Tibial nerve (tissue), 4 donors: ENCODE measurements at places on chromosomes 3 and 15.
A peak's percentile ranks its signal among the peaks of the same experiment; 100 is the strongest.

- no peak for DNase-seq
These were observed 138.3 kb downstream of the LRIG1 start for GRCh38 chr3:66362541-66362941.

DNA sequence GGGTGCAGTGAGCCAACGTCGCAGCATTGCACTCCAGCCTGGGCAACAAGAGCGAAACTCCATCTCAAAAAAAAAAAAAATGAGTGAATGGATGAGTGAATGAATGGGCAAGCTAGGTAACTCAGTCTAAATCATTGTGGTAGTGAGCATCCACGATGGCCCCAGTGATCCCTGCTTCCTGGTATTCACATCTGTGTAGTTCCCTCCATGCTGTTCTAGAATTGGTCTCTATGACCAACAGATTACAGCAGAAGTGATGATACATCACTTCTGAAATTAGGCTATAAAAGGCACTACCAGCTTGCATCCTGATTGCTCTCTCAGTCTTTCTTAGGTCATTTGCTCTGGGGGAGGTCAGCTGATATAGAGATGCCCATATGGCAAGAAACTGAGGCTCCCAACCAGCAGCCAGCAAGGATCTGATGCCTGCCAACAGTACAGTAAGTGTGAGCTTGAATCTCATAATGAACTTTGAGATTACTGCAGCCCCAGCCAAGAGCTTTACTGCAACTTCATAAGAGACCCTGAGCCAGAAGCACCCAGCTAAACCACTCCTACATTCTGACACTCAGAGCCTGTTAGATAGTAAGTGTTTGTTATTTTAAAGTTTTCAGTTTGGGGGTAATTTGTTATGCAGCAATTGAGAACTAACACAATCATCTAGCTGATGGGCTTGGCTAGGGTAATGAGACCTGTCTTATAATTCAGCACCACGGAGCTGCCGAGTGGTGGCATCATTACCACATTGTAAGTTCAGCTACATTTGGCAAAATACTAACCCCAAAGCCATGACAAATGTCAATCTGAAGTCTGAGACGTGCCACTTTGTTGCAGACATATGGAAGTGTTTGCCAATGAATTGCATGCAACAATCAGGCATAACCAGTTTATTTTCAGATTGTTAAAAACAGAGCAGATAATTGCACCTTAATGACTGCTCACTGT lies 53.0 kb downstream of the KLHL6 start:
- no peak for DNase-seq

GRCh38 chr3:193780810-193781478 lies 187.9 kb downstream of the OPA1 start:
- peak; percentile 53 for DNase-seq

DNA sequence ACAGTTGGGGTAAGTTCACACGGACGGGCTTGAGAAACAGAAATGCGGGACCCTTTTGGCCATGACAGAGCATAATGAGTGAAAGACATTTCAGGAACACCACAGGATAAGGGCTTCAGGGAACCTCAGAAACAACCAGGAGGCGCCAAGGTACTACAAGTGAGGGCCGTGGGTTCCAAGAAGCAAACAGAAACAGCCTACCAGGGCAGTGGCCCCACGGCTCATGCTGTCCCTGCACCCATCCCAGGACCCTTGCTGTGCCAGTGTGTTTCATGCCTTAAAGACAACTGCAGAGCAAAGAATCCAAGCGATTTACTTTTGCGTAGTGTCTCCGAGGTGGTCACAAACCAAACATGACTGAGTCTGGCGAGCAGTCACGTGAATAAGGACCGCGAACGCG lies 54.0 kb downstream of the RUBCN start:
- DNase-seq: no peak

DNA sequence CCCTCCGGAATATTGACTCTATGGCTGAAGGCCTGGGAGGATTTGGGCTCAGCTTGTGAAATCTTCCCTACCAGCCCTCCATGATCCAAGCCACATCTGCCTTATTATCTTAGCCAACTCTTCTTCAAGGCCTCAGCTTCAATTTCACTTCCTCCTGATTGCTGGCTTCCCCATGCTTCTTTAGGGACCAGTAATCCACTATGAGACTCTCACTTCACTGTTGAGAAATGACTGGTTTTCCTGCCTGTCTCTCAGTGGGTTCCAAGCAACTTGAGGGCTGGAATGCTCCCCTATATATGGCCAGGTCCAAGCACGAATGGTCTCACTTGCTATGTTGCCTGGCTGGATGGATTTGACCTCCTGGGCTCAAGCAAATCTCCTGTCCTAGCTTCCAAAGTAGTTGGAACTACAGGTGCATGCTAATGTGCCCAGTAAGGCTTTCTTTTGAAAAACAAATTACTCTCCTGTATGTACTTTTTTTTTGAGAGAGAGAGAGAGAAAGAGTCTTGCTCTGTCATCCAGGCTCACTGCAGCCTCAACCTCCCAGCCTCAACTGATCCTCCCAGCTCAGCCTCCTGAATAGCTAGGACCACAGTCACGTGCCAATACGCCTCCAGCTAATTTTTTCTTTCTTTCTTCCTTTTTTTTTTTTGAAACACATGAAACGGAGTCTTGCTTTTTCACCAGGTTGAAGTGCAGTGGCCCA lies 7.9 kb upstream of the PIK3CB start:
- no peak for DNase-seq

GRCh38 chr3:29275309-29275708 lies 5.6 kb upstream of the RBMS3 start:
- DNase-seq: peak; percentile 22
